ENCODE measurements at places on chromosomes 5 and 9. TPM values are rescaled to one million over a fixed set of nuclear protein-coding genes. Genes with fewer than 3 reads are reported as not detected.

Gene PRELID2
- 151 TPM for total RNA-seq

Gene PRDM9
- total RNA-seq, result not detected

Gene ANKRD18B
- total RNA-seq, result 0.49 TPM

Gene PCDHB15
- total RNA-seq, result 0.69 TPM

Gene TERT
- total RNA-seq, result 5.0 TPM

Gene NR4A3
- 0.69 TPM for total RNA-seq

Gene ACOT12
- not detected for total RNA-seq

Gene SV2C
- 0.54 TPM for total RNA-seq

Gene IRX1
- not detected for total RNA-seq

GRCh38 chr5:113336975-113337374 is 97.8 kb downstream of the TSSK1B start:
- DNase-seq, result no peak

DNA sequence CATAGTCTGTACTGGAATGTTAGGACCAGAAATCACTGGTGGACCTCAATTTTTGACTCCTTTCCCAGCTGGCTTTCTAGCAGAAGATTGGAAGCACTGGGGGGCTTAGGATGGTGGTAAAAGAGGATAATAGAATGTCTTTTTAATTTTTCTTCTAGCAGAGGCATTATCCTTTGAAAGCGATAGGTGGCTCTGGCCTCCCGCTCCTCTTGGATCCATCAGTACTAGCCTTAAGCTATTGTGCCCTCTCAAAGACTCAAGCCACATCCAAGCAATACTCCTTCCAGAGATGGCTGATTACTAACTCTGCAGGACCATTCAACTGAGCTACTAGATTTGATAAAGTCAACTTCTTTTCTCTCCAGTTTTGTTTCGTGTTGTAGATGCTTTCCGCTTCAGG is 610.6 kb downstream of the CDH12 start:
- no peak for DNase-seq

DNA sequence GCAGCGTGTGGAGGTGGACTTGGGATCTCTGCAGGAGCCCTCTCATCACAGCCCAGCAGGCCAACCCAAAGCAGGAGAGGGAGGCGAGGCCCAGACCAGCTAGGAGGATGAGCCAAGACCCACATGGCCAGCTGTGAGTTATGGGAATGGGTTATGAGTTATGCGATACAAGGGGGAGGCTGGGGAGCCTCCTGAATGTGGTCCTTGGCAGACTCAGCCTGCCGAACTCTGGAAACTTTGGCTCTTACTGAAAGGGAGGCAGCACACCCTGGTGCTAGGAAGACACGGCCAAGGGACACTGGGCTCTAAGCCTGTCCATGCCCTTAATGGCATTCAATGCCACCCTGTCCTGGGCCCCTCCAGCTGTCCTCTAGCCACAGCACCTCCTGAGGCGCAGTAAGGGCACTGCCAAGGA is 7.7 kb upstream of the VAV2 start:
- no peak for DNase-seq

DNA sequence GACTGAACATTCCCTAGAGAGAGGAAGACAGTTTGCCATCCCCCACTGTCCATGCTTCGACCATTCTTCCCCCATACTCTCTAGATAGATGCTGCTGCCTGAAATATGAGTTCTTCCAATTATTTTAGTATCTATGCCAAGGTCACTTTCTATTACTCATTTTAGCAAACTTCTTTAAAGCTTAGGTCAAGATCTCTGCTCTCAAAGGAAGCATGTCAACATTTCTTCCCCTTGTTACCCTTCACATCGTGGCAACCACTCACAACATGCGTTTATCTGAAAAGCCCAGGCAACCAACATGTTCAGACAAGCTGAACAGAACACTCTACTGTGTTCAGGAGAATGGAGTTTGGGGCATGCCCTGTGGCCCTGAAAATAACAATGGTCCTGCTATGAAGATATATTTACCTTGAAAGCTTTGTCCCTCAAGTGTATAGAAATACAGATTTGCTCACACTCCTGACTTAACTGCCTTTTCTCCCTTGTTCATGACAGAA is 138.4 kb upstream of the KIF2A start:
- DNase-seq, result no peak

DNA sequence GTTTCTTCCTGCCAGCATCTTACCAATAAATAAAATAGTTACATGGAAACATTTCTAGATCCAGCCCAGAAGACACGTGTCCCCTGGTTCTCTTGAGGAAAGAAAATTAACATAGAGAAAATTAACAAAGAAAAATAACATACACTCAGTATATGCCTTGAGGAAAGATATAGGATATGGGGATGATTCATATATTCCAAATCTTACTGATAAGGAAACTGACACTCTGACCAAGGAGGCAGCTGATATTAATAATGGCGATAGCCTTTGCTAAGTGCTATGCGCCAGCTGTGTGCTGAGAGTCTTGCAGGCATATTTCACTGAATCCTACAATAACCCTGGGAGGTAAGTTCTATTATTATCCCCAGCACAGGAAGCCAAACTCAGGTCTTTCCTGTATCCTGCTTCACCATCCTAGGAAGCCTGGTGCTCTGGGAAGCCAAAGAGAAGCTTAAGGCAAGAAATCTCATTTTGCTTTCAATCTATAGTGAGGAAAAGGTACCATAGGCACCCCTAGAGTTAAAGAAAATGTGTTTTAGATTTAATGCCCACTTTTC is 302.7 kb upstream of the NREP start:
- DNase-seq, result no peak

- DNase-seq, result peak; percentile 36
These were observed 1.2 kb downstream of the ANKRD33B start for GRCh38 chr5:10564838-10565784.

DNA sequence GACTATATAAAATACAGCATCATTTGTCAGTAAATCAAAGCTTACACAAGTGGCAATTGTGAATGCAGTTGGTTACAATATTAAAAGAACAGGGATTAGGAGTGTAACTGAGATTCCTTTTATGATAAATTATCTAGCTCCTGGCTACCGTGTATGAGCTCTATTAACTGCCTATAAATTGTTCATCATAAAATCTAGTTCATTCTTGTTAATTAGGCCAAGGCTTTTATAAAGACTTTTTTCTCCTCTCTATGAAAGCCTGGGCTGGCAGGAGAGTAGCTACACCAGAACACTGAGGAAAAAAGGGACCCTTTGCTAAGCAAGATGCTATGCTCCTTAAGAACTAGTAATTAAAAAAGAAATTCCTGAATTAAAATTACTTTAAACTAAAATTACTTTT is 132.4 kb upstream of the MEF2C start:
- no peak for DNase-seq

DNA sequence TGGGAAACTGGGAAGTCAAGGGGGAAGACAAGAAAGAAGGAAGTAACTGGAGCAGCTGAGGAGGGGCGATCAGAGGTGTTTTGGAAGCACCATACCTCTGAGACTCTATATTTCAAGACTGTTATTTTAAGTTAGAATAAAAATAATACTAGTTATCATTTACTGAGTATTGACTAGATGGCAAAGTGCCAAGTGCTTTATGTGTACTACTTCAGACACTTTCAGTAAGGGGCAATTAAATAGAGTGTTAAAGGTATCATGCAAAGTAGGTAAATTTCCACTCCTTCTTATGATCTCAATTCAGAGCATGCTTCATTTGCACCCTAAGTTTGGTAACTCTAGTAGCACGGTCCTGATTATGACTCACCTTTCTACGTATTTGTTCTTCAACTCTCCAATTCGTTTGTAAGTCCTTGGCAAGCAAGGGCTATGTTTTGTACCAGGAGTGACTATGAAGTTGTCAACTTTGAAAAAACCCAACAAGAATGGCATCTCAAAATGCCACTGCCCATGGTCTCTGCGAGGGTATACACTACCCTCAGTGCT is 152.4 kb upstream of the RAPGEF1 start:
- DNase-seq, result no peak

GRCh38 chr9:35910613-35911359 is 1.5 kb downstream of the SPAAR start:
- DNase-seq, result peak; percentile 74

DNA sequence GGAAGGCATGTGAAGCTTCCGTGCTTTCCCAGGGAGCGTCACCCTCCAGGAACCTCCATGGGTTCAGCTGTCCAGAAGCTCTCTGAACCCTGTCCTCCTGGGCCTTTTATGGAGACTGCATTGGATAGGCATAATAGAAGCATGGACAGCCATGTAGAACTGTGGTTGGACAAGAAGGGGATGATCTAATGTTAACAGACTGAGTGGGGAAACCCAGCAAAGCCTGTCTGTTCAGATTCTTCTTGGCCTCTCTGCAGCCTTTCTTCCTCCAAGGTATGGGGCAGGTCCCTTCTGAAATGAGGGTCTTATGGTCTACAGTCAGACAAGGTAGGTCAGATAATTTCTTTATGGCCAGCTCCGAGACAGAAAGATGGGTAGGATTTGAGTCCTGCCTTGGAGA is 59.1 kb upstream of the CTNNA1 start:
- no peak for DNase-seq

GRCh38 chr5:136963504-136963903 is 535.6 kb downstream of the SPOCK1 start:
- DNase-seq, result no peak

- no peak for DNase-seq
These were observed 37.9 kb downstream of the LNPEP start for GRCh38 chr5:96973532-96974401.

DNA sequence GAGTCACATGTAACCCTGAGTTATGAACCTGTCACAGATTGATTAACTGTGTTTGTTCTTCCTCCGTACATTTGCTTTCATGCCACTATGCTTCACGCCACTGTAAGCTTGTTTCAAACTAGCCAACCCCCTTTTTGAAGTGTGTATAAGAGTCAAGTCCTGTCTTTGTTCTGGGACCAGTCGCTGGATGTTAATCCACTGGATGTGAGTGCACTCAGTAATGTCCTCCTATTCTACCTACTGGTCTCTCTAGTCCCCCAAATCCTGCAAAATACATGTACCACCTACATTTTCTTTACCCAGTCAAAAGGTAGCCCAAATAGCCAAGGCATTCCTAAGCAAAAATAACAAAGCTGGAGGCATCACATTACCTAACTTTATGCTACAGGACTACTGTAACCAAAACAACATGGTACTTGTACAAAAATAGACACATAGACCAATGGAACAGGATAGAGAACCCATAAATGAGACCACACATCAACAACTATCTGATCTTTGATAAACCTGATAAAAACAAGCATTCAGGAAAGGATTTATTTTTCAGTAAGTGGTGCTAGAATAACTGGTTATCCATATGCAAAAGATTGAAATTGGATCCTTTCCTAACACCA is 1139.1 kb upstream of the SEMA6A start:
- DNase-seq, result no peak

GRCh38 chr5:146630472-146630871 is 114.5 kb upstream of the GPR151 start:
- DNase-seq, result no peak

DNA sequence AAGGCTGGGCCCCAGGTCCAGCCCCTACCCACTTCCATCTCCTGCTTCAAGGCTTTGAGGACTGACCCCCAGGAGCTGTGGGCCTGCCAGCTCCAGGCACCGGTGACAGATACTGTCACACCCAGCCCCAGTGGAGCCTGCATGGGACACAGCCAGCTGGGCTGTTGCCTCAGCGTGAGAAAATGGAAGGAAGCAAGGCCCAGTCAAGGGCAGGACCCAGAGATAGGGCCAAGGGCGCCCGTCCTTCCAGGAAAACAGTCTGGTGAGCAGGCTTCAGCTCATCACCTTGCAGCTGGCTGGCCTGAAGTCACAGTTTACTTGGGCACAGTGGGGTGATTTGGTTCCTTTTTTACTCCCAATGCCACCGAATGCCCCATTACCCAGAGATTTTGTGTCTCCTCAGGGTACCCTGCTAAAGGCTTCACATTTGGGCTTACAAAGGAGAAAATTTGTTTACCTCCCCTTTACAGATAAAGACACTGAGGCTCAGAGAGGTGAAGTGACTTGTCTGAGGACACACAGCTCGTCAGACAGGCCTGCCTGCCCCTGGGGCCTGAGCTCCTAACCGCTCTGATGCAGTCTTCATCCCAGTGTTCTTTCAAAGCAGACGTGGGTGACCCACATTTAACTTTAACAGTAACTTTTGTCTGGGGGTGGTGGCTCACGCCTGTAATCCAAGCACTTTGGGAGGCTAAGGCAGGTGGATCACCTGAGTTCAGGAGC is 21.5 kb upstream of the WDR38 start:
- no peak for DNase-seq

- no peak for DNase-seq
These were observed 112.2 kb downstream of the MTX3 start for GRCh38 chr5:79878721-79879336.

- no peak for DNase-seq
These were observed 136.3 kb downstream of the ASTN2 start for GRCh38 chr9:117278471-117279035.

DNA sequence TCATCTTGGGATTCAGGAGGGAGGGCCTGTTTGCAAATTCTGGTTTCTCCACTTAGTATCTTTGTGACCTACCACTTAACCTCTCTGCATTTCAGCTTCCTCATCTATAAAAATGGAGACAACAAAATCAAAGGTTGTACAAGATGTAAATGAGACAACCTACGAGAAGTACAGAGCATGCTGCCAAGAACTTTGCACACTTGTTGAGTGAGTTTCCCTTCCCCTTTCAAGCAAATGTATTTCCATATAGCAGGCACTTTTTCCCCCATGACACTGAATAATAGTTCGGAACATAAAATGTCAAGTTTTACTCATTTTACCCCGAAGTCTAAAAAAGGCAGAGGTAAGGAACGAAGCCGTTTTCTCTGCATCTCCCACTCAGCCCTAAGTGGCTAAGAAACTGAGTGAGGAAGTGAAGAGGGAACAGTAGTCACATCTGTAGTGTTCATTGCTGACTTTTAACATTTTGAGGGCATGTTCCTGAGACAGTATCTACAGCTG is 159.0 kb downstream of the TLE1 start:
- DNase-seq, result peak; percentile 32

- no peak for DNase-seq
These were observed 399.5 kb downstream of the ENC1 start for GRCh38 chr5:74240783-74241750.

DNA sequence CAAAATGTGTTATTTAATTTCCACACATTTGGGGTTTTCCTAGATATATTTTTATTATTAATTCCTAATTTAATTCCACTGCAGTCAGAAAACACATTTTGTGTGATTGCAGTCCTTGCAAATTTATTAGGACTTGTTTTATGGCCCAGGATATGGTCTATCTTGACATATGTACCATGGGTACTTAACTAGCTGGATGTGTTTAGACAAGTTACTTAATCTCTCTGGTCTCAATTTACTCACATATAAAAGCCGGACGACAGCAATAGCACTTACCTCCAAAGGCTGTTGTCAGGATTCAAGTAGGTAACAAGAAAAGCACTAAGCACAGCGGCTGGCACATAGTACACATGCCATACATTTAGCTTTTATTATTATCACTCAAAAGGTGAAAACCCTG is 118.2 kb upstream of the MSX2 start:
- no peak for DNase-seq
